NCI-H1417 treated with DMSO at 0.1 percent for 48 hours (cell line): ENCODE measurements at places on chromosomes 13 and 19.
A peak's percentile ranks its signal among the peaks of the same experiment; 100 is the strongest.

DNA sequence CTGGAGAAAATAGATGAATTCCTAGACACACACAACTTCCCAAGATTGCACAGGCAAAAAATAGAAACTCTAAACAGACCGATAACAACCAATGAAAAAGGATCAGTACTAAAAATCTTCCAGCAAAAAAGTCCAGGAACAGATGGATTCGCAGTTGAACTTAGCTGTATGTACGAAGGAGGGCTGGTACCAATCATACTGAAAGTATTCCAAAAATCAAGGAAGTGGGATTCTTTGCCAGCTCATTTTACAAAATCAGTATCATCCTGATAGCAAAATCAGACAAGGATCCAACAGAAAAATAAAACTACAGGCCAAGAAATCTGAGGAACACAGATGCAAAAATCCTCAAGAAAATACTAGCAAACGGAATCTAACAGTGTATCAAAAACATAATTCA, 6.5 kb upstream of the LILRB2 start:
- DNase-seq = no peak

DNA sequence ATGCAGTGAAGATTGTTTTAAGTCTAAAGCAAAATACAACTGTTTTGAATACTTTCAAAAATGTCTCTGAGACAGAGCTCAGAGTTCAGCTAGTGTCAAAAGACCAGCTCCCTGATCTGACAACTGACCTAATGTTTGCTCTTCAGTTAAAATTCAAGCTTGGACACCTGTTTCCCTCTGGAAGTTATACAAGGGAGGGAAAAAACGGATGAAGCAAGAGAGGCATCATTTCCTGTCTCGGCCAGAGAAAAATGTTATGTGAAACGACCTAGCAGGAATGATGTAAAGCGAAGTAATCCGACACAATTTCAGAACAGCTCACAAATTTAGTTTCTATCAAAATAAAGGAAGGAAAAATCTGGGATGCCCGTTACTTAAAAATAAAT, 59.4 kb downstream of the ZAR1L start:
- DNase-seq = no peak

DNA sequence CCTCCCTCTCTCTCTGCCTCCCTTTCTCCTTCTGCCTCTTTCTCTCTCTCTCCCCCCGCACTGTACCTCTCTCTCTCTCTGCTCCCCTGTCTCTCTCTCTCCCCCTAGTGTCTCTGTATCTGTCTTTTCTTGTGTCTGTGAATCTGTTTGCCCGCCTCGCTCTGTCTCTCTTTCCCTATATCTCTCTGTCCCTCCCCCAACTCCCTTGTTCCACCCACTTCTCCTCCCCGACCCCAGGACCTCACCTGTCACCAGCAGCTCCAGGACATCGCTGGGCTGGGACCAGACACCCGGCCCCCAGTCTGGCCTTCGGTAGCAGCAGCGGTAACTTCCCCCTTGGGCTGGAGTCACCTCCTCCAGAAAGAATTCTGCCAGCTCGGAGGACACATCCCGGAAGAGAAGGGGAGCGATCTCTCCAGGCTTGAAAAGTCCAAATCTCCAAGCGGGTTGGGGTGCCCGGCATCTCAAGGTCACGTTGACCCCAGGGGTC, 3.9 kb downstream of the OSCAR start:
- no peak for DNase-seq

DNA sequence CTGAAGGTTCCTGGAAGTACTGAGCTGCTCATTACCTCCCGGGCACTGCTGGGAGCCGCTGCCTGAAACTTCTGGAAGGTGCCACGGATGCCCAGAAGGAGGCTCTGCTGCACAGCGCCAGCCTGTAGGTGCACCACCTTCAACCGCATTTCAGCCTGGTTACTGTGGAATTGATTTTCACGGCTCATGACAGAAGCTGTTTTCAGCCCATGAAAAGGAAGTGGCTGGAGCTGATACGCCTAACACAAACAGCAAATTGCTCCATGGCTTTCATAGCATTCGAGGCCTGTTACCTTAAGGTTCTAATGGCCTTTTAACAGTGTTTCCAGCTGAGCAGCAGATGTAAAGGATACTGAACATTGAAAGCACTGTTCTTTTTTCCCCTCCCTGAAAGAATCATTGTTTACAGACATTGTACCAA, 22.0 kb downstream of the GPC6 start:
- peak; percentile 42 for DNase-seq

DNA sequence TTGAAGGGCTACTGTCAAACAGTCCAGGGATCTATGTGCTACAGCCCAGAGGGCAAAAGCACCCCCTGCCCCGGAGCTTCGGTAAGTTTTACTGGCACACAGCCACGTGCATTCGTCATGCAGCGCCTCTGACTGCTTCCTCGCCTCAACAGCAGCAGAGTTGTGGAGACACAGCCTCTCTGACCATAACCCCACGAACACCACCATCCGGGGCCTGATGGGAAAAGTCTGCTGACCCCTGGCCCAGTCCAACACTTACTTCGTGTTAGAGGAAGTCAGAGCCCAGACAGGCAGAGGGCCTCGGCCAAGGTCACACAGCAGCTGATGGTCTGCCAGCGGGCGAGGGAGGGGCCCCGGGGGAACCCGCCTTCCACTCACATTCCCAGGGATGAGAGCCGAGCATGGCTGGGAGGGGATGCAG, 5.1 kb downstream of the CBARP start:
- DNase-seq = no peak
